GM03348 (cell line): ENCODE measurements at places on chromosomes 3 and 15.

DNA sequence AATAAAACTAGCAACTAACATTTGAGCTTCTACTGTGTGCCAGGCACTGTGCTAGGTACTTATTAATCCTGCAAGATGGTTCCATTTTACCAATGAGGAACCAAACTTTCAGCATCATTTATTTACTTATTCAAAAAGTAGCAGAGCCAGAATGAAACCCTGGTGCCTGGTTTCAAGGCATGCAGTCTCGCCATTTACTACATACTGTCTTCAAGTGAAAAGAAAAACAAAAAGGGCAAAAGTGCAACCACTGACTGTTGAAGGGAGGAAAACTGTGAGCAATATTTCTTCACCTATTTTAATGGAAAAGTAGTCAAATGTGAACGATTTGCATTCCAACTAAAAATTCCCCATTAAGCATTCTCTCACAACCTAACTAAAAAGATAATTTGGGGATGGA, 8.7 kb downstream of the DCUN1D1 start:
- no peak for DNase-seq

GRCh38 chr3:186021673-186022362, 84.0 kb upstream of the TRA2B start:
- DNase-seq = peak; percentile 83

DNA sequence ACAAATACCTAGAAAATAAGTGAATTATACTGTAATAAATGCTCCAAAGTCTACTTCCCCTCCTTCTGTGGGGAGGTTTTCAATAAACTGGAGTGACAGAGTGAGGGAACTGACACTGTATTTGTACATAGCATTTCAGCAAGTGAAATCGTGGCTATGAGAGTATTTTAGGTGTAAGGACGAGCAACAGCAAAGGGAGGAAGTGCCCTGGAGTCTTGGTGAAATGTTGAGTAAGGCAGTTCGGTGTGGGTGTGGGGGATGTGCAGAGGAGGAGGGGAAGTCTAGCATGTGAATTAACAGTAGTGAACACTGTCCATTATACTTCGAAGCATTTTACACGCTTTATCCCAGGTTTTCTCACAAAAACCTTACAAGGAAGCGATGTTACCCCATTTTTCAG, 18.1 kb upstream of the P2RY13 start:
- DNase-seq = no peak

DNA sequence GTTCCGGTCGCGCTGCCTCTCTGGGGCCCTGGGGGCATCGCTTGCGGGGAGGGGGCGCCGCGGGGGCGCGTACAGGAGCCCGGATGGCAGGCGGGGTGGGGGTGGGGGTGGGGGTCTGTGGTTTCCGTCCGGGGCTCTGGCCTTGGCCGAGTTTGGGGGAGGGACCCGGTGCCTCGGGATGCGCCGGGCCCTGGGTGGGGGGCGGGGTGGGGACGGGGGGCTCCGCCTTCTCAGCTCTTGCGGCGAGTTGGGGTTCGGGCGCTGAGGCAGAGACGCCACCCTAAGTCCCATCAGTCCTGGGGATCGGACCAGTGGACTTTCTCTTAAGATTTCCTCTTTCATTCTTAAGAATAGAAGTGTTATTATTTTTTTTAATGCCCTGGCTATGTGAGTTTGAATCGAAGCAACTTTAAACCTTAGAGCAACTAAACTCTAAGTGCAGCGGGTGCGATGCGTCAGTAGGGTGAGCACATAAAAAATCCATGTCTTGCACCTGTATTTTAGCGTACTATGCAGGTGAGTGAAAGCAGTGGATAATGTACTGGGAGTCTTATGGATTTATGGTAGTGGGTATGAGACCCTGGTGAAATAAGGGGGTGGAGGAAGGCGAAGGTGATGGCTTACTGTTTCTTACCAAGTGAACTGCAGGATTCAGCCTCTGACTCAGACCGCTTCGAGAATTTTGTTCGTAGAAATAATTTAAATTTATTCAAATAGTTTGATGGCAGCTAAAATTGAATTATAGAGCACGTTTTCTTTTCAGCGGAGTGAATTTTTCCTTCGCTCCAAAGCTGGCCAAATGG, 762 bp downstream of the CTNNB1 start:
- peak; percentile 76 for DNase-seq

DNA sequence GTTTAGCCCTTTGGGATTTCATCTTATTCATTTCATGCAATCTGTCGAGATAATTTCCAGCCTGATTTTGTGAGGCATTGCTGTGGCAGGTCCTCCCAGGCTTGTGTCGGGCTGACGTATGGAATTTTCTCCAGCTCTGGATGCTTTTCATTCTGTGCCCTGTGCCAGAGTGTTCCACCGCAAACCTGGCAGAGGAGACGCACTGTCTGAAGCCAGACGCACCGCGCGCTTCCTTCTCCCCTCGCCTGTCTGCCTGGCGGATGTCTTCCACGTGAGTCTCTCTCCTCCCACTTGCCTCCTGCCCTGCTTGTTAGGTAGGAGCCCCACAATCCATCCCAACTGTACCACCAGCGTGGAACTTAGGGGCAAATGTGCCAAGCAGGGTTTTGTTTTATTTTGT, 20.1 kb upstream of the GLCE start:
- DNase-seq = no peak

DNA sequence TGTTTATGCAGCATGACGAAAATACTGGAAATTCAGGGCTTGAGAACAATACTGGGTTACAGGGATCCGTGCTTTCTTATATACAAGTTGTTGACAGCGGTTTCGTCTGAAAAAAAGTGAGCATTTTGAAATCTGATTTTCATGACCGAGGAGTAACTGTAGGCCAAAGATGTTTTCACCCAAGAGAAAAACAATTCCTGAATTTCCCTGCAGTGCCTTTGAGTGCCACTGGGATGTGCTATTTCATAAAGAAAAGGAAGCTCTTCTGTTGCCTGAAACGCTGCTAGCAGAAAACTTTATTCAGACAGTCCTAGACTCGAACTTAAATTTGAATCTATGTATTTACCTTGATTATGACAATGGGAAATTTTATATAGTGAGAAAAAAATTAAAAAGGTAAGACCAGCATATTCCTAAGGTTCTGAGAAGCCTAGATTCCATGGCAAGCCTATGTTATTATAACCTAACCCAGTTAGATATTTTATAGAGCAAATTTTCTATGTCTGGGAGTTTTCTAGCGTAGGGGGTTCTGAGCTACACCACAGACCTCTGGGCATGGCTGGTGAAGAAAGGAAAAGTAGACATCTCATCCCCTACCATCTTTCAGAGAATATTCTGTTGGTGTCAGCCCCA, 30.2 kb downstream of the KCNAB1 start:
- peak; percentile 71 for DNase-seq

DNA sequence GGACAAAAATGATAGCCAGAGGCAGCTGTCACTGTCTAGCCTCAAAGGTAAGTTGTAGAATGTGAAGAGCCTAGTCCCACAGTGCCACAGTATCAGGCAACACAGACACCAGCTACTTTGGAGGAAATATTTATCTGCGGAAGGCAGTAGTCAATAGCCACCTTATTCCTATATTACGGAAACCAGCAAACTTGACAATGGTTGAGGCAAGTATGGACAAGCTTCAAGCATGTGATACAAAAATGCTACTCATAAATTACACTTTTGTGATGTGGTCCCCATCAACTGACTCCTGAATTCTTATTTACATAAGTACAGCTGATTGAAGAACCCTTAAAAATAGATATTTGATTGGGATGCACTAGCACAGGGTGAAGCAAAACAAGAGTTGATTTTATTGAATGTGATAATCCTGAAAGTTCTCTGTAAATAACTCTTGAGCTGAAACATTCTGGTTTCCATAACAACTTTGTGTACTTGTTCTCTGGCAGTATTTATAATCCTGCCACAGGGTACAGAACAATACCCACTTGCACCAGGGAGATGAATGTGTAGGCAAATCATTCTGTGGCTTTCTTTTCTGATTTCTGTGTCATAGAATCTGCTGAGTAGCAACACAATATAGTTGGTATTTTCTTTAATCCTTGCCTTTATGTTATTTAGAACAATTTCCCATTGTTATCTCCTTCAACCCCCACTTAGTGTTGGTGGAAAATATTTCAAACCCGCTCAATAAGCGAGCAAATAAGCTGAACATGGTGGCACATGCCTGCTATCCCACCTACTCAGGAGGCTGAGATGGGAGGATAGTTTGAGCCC, at the start of gene ANKUB1:
Gene ANKUB1, minus strand, starts transcription at position 103 of the 819 bp plus-strand sequence. CDS start 188 bp downstream, outside the sequence.
- no peak for DNase-seq

DNA sequence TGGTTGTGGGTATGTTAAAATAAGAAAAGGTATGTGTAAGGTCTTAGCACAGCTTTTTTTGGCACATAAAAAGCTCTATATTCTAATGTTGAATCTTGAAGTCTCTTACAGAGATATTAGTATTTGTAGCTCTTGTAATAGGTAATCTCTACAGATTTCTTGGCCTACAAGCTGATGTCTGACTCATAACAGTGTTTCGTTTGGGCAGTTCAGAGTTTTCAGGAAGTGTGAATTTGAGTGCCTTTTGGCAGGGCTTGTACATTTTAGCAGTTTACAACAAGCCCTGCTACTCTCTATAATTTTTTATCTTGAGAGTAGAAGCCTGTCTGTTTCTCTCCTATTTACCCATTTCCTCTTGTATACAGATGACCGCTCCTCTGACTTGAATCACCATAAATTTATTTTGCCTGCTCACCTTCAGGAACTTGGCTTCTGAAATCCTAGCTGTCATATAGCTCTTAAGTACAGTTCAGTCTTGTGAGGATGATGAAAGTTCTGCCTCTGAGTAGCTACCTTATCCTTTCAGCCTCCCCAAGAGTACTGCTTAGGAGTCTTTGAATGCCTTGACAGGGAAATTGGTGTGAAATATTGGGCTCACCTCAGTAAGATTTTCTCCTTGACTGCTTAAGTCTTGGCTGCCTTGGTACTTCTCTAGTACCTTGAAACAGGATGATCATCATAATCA, 419.9 kb upstream of the RARB start:
- no peak for DNase-seq

DNA sequence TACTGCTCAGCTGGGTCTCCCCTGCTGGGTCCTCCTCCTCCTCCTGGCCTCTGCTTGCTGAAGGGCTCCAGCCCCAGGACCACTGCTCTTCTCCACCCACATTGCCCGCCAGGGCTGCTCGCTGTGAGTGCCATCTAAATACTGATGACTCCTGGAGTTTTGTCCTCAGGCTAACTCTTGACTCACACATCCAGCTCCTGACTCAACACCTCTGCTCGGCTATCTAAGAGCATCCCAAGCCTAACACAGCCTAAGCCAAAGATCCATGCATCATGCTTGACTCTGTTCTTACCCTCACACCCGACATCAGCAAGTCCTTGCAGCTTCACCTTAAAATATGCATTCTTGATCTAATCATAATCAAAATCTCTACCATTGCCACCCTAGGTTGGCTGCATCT, 260.2 kb downstream of the KLF13 start:
- DNase-seq = no peak

DNA sequence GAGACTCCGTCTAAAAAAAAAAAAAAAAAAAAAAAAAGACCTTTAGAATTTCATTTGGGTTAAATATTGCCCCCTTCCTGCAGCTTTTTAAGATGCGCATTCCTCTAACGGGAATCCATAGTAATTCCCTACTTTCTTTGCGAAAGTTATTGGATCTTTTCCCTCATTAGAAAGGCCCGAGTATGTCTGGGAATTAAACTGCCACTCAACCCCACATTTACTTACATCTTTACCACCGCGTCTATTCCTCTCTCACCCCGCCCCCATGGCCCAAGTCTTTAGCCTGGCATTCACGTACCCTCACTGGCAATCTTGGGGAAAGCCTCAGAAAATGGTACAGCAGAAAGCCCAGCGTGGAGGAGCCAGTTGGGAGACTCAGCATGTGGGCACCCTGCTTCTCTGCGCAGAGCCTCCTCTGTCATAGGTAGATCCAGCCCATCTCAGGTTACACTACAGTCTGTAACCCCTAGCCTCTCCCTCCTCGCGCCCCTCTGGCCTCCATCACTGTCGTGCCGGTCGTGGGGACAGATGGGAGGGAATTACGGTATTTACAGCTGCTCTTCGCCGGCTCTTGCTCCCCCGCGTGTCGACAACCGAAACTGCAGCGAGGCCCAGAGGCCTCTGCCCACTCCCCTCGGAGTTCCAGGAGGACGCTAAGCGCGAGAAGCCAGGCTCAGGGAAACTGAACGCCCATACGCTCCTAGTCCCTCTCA, 6.4 kb upstream of the ANKDD1A start:
- DNase-seq = peak; percentile 93

- no peak for DNase-seq
These were observed 138.0 kb upstream of the UBE2E1 start for GRCh38 chr3:23667536-23668429.
